ENCODE measurements at places on chromosomes 5 and 9. TPM values are rescaled to one million over a fixed set of nuclear protein-coding genes. Genes with fewer than 3 reads are reported as not detected.

EFNA5 gene
- total RNA-seq: 25.8 TPM

FGFR4 gene
- total RNA-seq: 4.2 TPM

CCNI2 gene
- total RNA-seq: not detected

ADAMTS6 gene
- total RNA-seq: 77.3 TPM

KIF24 gene
- 7.3 TPM for total RNA-seq

MLANA gene
- not detected for total RNA-seq

CCL21 gene
- not detected for total RNA-seq

EMB gene
- 0.07 TPM for total RNA-seq

HNRNPH1 gene
- 912 TPM for total RNA-seq

FRMD3 gene
- 24.6 TPM for total RNA-seq

LOX gene
- 62.9 TPM for total RNA-seq

NMRK1 gene
- 31.0 TPM for total RNA-seq

SPRY4 gene
- total RNA-seq: 30.9 TPM

SPATA31D1 gene
- not detected for total RNA-seq

CERCAM gene
- 20.7 TPM for total RNA-seq

MYMK gene
- total RNA-seq: not detected

AGGF1 gene
- total RNA-seq: 22.7 TPM

OR1J2 gene
- not detected for total RNA-seq

CENPK gene
- total RNA-seq: 88.7 TPM

CKS2 gene
- total RNA-seq: 250 TPM

LMX1B gene
- not detected for total RNA-seq

CSF1R gene
- total RNA-seq: not detected

CATSPER3 gene
- not detected for total RNA-seq

IL3 gene
- total RNA-seq: not detected

OSMR gene
- 59.1 TPM for total RNA-seq

INSYN2B gene
- 48.7 TPM for total RNA-seq

PLAC8L1 gene
- not detected for total RNA-seq

UNC5A gene
- 0.66 TPM for total RNA-seq

FOXE1 gene
- not detected for total RNA-seq

PRRX2 gene
- not detected for total RNA-seq

GPR150 gene
- total RNA-seq: 0.29 TPM

ATOSB gene
- total RNA-seq: 29.8 TPM

DRD1 gene
- not detected for total RNA-seq

SOHLH1 gene
- total RNA-seq: not detected

COX7C gene
- 203 TPM for total RNA-seq

FAM221B gene
- total RNA-seq: not detected

All from thoracic aorta endothelial cell (primary cell).